Activated naive CD4-positive, alpha-beta T cell treated with Interleukin-2 at 50 U/mL for 16 hours (primary cell): ENCODE measurements at places on chromosomes 6 and 20.

GRCh38 chr6:41036186-41036585, 2.8 kb downstream of the UNC5CL start:
- DNase-seq = no peak

GRCh38 chr6:17292600-17293133, 11.5 kb downstream of the RBM24 start:
- DNase-seq = no peak

- DNase-seq = no peak
These were observed 52.1 kb downstream of the HNF4A start for GRCh38 chr20:44407402-44408184.

DNA sequence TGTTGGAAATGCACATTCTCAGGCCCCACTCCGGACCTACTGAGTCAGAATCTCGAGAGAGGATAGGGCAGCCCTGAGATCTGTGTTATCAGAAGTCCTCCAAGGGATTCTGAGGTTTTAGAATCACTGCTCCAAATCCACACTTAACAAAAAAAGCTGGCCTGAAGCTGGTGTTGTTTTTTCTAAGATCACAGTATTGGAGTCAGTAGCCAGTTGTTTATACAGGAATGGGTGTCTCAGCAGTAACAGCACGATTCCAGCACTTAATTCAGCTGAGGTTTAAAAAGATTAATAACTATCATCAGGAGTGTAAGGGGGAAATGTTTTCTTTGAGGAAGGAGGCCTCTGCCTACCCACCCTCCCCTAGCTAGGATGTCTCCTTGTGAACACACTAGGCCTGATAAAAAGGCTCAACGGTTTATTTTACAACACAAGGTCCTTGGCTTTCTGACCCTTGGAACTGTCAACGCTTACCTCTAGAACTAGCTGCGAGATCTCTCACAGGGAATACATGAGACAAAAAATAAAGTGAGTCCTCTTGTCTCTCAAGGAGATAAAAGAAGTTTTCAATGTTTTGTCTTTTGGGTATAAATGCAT, 505.4 kb downstream of the CD83 start:
- no peak for DNase-seq

GRCh38 chr6:140897349-140897748, 1235.4 kb upstream of the GJE1 start:
- DNase-seq = no peak
